Activated T-cell treated with anti-CD3 and anti-CD28 coated beads for 48 hours (primary cell): ENCODE measurements at places on chromosomes 1 and 21.

DNA sequence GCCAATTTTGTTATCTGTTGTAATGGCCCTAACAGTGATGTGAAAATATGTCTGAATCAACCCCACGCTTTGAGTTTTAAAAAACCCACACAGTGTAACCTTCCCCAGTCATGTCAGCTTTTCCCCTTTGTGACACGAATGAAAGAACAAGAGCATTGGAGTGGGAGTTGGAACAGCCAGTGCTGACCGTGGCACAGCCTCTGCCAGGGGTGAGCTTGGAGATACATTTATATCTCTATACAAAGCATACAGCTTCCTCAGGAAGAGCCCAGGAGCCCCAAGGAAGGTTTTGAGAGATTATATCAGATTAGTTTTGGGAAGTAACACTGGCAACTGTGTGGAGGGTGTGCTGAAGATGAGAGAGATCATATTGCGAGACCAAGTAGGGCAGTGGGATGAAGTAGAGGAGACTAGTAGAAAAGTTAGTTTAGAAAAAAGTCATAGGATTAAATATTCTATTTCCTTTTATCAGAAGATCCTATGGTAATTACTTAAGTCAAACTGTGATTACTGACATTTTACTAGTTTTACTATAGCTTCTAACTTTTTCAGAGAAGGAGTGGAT, 15.9 kb downstream of the LRRC8B start:
- DNase-seq, result no peak

DNA sequence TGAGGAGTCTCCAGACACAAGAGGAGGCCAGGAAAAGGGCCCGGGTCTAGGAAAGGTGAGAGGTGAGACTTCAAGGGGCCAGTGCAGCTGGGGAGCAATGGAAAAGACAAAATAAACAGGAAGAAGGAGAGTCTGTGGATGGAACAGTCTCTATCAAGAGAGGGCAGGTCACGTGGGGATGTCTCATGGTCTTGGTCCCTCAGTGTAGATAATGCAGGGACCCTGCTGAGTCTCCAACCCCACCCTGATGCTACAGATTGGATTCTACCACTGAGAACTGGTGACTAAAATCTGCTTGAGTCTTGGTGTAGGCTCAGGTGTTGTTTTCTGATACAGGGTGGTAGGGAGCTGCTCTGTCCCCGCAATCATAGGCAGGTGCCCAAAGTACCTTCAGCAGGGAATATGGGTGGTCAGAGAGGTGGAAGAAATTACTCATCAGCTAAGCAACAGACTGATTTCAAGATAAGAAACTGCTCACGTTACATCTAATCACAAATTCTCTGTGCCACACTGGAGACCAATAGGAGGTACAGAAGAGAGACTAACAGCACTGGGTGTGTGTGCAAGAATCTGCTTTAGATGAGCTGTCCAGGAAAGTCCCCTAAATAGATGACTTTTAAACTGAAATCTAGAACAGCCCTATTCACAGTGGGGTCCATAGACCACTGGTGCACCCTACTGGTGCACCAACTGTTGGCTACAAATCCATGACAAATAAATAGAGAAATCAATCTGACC, 101.5 kb upstream of the TLR5 start:
- no peak for DNase-seq

- DNase-seq, result no peak
These were observed 15.6 kb downstream of the PDE9A start for GRCh38 chr21:42669041-42669440.

- no peak for DNase-seq
These were observed 378.1 kb downstream of the LMO4 start for GRCh38 chr1:87706779-87707228.

- DNase-seq, result no peak
These were observed 671.3 kb downstream of the PTPRU start for GRCh38 chr1:29907596-29907995.

GRCh38 chr1:26239936-26240335, 5.9 kb downstream of the CEP85 start:
- DNase-seq, result no peak

DNA sequence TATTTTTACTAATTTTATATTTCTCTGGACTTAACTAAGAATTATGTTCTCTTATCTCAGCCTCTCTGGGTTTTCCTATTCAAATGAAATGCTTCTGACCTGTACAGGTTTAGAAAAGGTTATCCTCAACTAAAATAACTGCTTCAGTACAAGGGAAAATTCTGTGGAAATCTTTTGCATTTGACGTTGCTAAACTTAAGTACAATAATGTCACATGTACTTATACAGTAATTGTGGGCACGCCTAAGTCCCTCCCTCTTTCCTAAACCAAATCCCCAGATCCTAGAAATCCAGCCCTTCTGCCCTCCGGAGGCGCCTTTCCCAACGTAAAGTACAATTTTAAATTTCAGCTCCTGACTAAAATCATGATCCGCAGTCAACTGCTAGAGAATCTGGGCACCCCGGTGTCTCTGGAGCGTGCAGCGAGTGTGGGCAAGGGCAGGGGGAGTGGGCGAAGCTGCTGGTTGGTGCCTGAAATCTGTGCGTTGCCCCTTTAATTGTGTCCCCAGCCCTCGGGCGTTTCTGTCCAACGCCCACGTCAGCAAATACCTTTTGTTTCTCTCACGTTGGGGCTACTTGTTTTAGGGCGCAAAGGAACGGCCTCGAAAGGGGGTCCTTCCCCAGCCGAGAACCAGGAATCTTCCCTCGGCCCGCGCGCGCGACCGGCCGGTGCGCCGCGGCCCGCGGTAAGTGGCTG, at the start of gene ZBTB8A:
ZBTB8A (plus strand) TSS at position 541 of the 697 bp plus-strand sequence. CDS start 53,505 bp downstream, outside the sequence.
- peak; percentile 12 for DNase-seq

DNA sequence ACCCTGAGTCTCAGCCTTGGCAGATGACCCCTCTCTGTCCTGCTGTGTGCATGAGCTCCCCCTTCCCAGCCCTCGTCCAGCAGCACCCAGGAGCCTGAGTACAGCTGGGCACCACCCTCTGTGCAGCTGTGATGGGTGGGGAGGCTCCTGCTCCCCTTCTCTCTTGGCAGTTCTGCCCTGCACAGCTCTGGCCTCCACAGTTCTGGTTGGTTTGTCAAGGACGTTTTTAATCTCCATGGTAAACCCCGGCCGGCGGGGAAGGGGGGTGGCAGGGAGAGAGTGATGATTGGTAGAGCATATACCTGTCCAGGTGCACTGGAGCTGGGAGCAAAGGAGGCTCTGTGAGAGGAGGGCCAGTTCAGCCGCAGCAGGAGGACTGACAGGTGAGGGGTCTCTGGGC, at the start of gene CLCNKA:
CLCNKA (plus strand) TSS at position 356 of the 400 bp plus-strand sequence. CDS start 584 bp downstream, outside the sequence.
- no peak for DNase-seq

- no peak for DNase-seq
These were observed 16.9 kb upstream of the MTF2 start for GRCh38 chr1:93061895-93062792.

DNA sequence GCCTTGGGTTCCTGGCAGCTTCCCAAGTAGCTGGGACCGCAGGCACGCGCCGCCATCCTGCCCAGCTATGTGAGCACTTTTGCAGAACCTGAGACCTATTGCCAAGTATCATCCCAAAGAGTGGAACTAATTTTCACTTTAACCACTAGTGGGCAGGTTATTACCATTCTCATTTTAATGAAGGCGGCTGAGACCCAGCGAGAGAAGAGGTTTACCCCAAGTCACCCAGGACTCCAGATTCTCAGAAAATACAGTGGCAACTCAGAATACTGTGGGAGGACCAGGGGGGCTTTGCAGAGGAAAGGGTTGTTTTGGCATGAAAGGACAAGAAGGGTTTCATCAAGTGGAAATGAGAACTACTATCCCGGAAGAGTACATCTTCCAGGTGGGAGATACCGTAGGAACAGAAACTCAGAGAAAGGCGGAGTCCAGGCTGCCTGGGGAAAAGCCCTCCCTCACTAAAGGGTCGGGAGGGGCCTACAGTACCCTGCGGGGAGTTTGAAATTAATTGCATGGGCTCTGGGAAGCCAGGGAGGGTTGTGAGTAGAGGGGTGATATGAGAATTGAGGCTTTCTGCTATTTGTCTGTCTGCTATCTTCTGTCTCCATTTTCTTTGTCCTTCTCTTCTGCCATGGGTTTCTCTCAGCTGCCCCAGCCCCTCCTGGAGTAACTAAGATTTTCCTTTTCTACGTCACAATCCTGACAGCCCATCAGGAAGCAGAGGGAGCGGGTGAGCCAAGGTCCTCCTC, 7.2 kb upstream of the SEMA4A start:
- DNase-seq, result no peak

- no peak for DNase-seq
These were observed 76.4 kb downstream of the FOXD2 start for GRCh38 chr1:47514229-47514628.

GRCh38 chr21:14687268-14687625, 141.1 kb upstream of the SAMSN1 start:
- DNase-seq, result no peak

DNA sequence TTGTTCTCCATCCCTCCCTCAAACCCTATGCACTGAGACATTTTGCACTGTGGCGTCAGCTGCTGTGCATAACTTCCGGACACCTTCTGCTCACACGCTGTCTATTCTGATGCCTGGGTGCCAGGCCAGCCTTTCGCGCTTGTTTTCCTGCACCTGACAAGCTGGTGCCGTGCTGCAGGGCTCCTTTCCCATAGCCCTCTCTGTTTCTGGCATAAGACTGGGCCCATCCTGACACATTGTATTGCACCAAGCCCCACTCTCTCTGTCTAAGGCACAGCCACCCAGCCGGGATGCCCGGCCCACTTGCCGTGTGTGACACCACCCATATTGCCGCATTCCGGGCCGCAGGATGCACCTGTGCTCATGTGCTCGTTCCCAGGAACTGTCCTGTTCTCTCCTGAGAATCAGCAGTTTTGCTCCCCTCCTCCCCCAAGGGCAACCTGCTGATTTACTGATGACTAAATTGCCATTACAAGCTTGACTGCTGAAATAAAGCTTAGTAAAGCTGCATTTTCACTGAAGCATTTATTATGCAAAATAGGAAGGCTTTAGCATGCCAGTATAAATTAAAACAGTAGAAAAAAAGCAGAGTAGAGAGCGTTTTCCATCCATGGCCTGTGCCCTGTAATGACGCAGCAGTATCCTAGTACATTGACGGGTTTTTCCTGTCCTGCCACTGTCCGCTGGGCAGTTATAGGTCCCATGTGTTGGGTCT, 88.0 kb downstream of the CD247 start:
- DNase-seq, result no peak

DNA sequence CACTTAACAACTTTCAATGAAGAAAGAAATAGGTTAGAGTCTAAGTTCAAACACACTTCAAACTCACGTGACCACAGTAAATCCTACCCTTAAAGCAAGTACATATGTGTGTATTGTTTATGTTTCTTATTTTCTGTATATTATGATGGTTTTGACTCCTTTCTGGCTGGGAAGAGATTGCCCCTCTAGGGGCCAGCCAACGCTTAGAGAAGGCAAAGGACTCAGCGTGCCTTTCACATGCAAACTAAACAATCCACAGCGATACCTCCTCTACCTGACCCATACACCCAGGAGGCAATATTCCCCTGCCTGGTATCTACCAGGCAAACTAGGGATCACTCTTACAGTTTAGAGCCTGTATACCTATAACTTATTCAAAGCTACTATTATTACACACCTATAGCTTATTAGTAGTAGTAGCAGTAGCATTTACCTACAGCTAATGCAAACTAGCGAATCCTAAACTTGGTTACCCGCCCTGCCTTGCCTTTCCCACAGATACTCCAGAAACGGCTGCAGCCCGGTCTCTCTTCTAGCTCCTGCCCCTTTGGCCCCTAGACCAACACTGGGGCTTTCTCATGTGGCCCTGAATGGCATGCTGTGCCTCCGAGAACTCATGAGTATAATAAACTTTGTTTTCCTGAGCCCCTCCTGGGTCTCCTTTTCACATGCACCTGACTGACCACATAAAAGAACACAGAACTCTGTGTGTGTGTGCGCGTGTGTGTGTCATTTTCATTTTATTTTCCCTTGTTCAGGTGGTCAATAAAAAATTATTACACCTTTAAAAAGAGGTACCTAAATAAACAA, 14.0 kb downstream of the NRIP1 start:
- DNase-seq, result no peak

DNA sequence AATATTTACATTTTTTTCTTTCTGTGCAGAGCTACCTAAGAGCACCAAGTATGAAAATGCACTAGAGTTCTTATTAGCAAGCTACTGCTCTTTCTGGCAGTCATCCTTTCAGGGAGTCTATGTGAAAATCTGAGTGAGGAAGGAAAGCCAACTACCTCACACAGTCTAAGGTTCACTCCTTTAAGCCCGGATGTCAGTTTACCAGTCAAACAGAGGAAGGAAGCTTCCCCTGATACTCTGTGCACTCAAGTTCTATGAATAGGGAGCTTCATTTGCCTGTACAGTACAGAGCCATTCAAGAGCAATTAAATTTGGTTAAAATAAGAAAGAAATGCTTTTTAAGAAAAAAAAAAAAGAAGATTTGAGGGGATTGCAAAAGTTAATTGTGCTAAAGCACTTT, 6.9 kb downstream of the COL11A1 start:
- no peak for DNase-seq

- DNase-seq, result peak; percentile 21
These were observed 615 bp downstream of the CLIC4 start for GRCh38 chr1:24745711-24746413.

- DNase-seq, result no peak
These were observed 32.9 kb upstream of the TMEM61 start for GRCh38 chr1:54947540-54947939.

DNA sequence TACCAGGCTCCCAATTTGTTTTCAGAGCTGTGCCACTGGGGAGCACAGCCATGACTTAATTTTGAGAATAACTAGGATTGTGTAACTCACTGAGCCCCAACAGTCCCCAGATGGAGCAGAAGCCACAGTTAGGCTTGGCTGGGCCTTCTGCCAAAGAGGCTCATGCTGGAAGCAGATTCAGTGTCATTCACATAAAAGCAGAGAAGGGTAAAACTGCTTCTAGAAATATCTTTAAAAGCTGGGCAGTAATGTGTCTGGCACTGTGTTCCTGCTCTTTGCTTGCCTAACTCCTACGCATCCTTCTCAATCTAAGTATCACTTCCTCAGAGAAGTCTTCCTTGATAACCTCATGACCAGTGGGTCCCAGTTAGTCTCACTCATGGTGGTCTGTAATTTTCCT, 20.3 kb downstream of the STK40 start:
- DNase-seq, result no peak

DNA sequence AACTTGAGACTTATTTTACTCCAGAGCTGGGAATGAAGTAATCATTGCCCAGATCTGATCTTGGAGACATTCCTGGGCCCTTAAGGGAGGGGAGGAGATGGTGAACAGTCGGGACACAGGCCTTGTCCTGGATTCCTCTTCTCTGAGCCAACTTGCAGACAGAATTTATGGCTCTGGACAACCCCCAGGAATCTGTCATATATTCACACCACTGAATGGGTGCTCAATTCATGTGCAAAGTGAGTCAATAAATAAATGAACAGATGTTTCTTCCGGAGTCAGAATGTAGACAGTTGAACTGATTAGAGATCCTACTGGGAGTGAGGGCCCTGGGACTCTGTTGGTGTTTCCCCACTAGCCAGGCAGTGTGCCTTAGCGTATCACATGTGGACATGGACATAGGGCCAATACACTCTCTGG, 2.6 kb downstream of the TUFT1 start:
- DNase-seq, result no peak

DNA sequence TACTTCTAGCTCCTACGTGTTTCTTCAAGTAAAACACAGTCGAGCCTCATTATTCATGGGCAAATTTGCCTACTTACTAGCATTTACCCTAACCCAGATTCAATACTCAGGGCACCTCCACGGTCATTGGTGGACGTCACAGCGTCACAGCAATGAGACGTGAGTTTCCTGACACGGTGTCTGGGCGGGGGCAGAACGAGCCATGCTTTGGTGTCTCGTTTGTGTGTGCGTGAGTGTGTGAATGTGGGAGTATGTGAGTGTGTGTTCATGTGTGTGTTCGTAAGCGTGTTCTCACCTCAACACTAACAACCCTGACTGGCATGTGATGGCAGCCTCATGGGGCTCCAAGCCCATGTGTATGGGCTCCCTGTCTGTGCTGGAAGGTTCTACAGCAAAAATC, 17.5 kb upstream of the COL18A1 start:
- no peak for DNase-seq
